ENCODE measurements at places on chromosomes 13 and 19.

- no peak for DNase-seq
Measured at GRCh38 chr13:34555988-34556387, 386.1 kb upstream of the NBEA start.

- DNase-seq: no peak
Measured at GRCh38 chr13:32117701-32118100, 86.1 kb downstream of the FRY start.

DNA sequence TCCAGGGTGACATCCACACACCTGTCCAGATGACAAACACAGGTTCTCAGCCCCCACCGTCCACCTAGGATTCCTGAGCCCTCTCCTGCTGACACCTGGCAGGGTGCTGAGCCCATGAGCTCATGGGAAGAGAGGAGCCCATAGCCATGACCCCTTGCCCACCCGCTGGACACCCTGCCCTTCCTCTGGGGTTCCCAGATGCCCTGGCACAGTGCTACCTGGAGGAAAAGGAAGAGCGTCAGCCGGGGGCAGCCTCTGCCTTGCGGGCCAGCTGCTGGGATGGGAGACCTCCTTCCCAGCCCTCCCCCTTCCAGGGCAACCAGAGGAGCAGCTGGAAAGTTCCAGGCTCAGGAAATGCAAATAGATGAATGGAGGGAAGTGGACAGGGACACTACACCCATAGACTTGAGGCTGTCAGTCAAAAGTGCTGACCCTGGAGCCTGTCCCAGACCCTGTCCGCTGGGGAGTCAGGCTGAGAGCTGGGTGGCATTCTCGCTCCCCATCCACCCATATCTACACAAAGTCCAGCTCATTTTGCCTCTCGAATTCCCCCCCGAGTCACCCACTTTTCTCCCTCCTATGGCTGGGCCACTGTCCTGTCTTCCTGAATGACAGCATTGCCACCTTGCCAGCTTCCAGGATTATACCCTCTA lies 12.3 kb upstream of the ARHGEF18 start:
- DNase-seq: no peak

DNA sequence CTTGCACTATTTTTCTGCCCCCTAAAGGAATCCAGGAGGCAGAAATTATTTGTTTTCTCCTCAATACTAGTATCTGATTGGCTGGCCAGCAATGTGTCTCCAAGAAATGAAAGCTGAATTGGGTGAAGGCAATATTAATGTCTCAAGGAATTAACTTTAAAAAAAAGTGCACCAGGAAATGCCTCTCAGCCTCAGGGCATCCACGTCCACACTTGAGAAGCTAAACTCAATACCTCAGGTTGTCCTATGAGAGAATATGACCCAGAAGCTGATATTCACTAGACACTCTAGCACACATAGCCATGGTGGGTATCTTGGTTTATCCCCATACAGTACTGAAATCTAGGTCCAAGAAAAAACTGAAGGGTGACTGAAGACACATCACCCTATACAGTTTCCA lies 2.1 kb downstream of the ZNF91 start:
- DNase-seq: no peak

Data from stimulated activated CD8-positive, alpha-beta memory T cell treated with anti-CD3 and anti-CD28 coated beads, Interleukin-4, amount 100 ng/mL, for 1 hour (primary cell).